ENCODE measurements at places on chromosomes 6 and 20.

DNA sequence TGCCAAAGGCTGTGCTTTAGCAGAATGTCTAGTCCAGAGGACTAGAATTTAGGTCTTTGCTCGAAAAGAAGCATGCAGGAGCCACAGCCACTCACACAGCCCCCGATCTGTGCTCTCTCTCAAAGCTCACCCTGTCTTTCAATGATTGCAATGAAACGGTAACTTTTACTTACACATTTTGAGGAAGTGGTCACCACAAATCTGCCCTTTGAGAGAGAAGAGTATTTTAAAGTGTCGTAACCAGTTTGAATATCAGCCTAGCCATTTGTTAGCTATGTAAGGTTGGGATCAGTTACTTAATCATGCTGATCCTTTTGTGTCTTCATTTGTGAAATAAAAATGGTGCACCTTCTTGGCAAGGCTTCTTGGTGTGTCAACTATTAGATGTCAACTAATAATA, 209.0 kb downstream of the TFAP2A start:
- DNase-seq: no peak

GRCh38 chr6:144013486-144013909, 5.4 kb upstream of the PLAGL1 start:
- DNase-seq: peak; percentile 61

DNA sequence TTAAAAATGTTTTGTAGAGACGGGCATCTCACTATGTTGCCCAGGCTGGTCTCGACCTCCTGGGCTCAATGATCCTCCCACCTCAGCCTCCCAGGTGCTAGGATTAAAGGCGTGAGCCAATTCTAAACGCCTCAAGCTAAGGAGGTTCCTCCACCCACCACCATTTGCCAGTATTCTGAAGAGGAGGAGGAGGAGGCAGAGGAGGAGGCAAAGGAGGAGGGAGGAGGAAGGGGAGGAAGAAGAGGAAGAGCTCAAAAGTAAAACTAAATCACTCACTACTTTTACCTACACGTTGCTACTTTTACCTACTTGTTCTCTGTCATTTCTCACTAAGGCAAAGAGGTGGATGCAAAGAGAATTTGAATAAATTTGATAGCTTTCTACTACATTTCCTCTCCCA, 63.6 kb upstream of the ARID1B start:
- no peak for DNase-seq

- DNase-seq: peak; percentile 91
Measured at GRCh38 chr20:11057624-11058023, 383.8 kb upstream of the JAG1 start.

DNA sequence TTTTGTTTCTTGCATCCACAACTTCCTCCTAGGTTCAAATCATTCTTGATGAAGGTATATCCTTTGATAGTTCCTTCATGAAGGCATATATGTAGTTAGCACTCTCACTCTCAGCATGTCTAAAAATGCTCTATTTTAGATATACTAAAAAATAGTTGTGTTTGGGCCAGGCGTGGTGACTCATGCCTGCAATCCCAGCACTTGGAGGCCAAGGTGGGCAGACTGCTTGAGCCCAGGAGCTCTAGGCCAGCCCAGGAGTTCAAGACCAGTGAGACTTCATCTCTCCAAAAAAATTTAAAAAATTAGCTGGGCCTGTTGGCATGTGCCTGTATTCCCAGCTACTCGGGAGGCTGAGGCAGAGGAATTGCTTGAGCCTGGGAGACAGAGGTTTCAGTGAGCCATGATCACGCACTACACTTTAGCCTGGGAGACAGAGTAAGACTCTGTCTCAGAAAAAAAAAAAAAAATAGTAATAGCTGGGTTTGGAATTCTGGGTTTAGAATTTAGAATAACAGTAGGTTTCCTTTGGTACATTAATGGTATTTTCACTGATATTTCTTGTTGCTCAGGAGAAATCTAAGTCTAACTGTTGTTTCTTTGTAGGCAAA, 7.0 kb downstream of the SERAC1 start:
- no peak for DNase-seq

GRCh38 chr6:169766232-169766631, 14.8 kb downstream of the ERMARD start:
- no peak for DNase-seq

DNA sequence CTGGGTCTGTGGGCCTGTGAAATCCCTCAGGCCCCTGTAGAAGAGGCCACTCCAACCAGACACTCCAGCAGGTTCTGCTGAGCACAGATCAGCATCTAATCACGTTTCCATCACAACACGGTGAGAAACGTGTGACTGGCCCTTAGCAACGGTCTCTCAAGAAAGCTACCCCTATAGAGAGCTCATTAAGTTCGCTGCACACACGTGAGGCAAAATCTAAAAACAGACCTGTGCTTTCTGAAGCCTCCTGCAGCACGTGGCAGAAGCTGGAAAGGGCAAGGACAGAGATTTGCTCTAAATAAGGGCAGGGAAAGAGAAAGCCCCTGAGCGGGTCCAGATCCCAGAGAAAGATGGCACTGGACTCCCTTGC, 56.5 kb downstream of the GPR6 start:
- DNase-seq: no peak

DNA sequence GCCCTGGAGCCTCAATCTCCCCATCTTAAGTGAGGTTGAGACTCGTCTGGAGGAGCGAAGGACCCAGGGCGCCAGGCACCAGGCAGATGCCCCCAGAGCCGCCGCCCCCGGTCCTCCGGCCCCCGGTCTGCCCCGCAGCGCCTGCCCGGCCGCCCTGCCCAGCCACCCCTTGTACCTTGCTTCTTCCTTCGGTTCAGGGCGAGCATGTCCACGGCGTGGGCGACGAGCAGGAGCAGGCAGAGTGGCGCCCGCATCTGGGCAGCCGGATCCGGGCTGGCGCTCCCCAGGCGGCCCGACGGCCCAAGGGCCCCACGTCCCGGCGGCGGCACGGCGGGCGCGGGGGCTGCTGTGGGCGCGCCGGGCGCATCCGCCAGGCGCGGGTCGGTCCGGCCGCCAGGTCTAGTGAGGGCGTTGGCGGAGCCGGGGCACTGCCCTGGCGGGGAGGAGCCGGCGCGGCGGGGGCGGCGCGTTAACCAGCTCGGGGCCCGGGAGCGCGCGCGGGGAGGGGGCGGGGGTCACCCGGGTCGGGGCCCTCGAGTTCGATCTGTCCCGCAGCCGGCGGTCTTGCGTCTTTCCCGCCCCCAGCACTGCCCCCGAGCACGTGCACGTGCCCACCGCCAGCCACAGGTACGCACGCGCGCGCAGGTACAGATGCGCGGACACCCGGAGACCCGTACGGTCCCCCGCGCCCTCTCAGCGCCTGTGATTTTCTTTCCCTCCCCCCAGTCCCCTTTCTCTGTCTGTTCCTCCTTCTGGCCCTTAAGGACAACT, at the start of gene RSPO4:
Gene RSPO4, minus strand, starts transcription at position 401 of the 771 bp plus-strand sequence. Its CDS starts 147 bp downstream, at position 254.
- DNase-seq: no peak
